ENCODE measurements at places on chromosomes 7 and 10. TPM values are rescaled to one million over a fixed set of nuclear protein-coding genes. Genes with fewer than 3 reads are reported as not detected.

GPR26 gene
- polyA plus RNA-seq = not detected

ZMIZ1 gene
- polyA plus RNA-seq = 8.9 TPM

FXYD4 gene
- polyA plus RNA-seq = not detected

NCF1 gene
- 1,218 TPM for polyA plus RNA-seq

SPACDR gene
- 2.5 TPM for polyA plus RNA-seq

TRIM73 gene
- polyA plus RNA-seq = 0.89 TPM

CHST3 gene
- not detected for polyA plus RNA-seq

LIPF gene
- polyA plus RNA-seq = not detected

SMKR1 gene
- polyA plus RNA-seq = not detected

SNX10 gene
- 29.5 TPM for polyA plus RNA-seq

EGR2 gene
- polyA plus RNA-seq = 10.3 TPM

CCDC172 gene
- polyA plus RNA-seq = not detected

CHRM2 gene
- polyA plus RNA-seq = not detected

VWA2 gene
- not detected for polyA plus RNA-seq

BAIAP2L1 gene
- 0.17 TPM for polyA plus RNA-seq

CH25H gene
- not detected for polyA plus RNA-seq

NME8 gene
- polyA plus RNA-seq = 8.8 TPM

AKR1C4 gene
- polyA plus RNA-seq = not detected

GNGT1 gene
- not detected for polyA plus RNA-seq

AKR1C2 gene
- not detected for polyA plus RNA-seq

RELN gene
- not detected for polyA plus RNA-seq

C10orf67 gene
- polyA plus RNA-seq = not detected

ZCCHC24 gene
- polyA plus RNA-seq = 5.0 TPM

TMEM176B gene
- 30.6 TPM for polyA plus RNA-seq

SH2D4B gene
- not detected for polyA plus RNA-seq

ZNF804B gene
- not detected for polyA plus RNA-seq

GSDME gene
- polyA plus RNA-seq = not detected

CYREN gene
- 40.1 TPM for polyA plus RNA-seq

NUDT1 gene
- polyA plus RNA-seq = 42.6 TPM

SPDYE2 gene
- polyA plus RNA-seq = not detected

SLC39A12 gene
- polyA plus RNA-seq = not detected

COL13A1 gene
- polyA plus RNA-seq = not detected

CALD1 gene
- not detected for polyA plus RNA-seq

ADAM22 gene
- 0.17 TPM for polyA plus RNA-seq

ASAH2 gene
- not detected for polyA plus RNA-seq

C10orf143 gene
- polyA plus RNA-seq = 8.0 TPM

CNPY1 gene
- polyA plus RNA-seq = not detected

HMX2 gene
- polyA plus RNA-seq = not detected

Data from CD14-positive monocyte (primary cell).